ENCODE measurements at places on chromosomes 7 and 10.

- no peaks in the 10 kb centered on the region for H3K4me1 ChIP-seq
- H3K4me3 ChIP-seq, result no peak overlapping the region
- peak; percentile 77 for DNase-seq
- no peak overlapping the region for H3K27ac ChIP-seq
- H3K27me3 ChIP-seq, result no peaks in the 10 kb centered on the region
- H3K36me3 ChIP-seq, result no peaks in the 10 kb centered on the region
Observed at GRCh38 chr7:4610768-4611467, 71.2 kb upstream of the FOXK1 start.

- peaks cover 51% of the 10 kb centered on the region for H3K4me1 ChIP-seq
- H3K27me3 ChIP-seq, result no peaks in the 10 kb centered on the region
- DNase-seq, result peak; percentile 90
- H3K4me3 ChIP-seq, result peak overlapping the region; percentile 53
- H3K27ac ChIP-seq, result peak overlapping the region; percentile 99
Observed at GRCh38 chr10:21526188-21526859, 842 bp upstream of the SKIDA1 start.

- DNase-seq, result no peak
- no peaks in the 10 kb centered on the region for H3K36me3 ChIP-seq
- no peak overlapping the region for H3K4me3 ChIP-seq
- H3K27ac ChIP-seq, result no peak overlapping the region
Observed at GRCh38 chr10:6409971-6410643, 170.0 kb downstream of the PRKCQ start.

DNA sequence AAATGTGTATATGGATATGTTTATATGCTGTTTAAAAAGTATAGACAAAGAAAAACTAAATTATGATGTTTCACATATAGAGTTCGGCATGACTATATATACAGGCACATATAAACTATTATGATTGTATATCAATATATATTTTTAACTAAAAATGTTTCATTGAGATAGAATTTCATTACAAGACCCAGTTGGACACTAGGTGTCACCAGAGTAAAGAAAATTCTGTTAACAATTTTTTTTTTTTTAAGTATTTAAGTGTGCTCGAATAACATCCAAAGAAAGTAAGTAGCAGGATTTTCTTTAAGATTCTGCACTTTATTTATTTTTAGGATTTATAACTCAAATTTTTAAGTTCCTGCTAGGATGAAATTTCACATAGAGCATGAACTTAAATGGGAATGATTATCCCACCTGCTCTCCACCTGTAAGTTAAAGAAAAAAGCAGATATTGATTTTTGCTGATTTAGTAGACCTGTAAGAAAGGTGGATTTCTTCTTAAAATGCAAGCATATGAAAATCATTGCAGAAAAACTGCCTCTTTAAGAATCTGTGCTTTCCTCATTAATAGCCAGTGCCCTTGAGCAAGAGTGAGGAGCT, 961.5 kb downstream of the PCDH15 start:
- H3K4me1 ChIP-seq, result peaks cover 7% of the 10 kb centered on the region
- no peaks in the 10 kb centered on the region for H3K27me3 ChIP-seq
- no peaks in the 10 kb centered on the region for H3K36me3 ChIP-seq
- DNase-seq, result peak; percentile 48
- H3K4me3 ChIP-seq, result no peak overlapping the region

DNA sequence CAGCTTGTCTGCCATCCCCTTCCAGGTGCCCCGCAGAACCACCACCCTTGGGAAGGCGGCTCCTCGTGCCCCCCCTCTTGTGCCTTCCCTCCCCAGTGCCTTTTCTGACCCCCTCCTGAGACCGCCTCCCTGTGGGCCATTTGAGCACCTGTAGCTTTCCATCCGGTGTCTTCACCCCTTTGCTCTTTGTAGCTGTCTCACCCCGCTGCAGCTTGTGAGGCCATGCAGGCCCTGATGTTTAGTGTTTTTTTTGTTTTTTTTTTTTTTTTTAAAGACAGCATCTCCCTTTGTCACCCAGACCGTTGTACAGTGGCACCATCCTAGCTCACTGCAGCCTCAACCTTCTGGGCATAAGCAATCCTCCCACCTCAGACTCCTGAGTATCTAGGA, 52.5 kb downstream of the CUX1 start:
- H3K36me3 ChIP-seq, result no peaks in the 10 kb centered on the region
- H3K27me3 ChIP-seq, result no peaks in the 10 kb centered on the region
- no peak for DNase-seq
- peak overlapping the region; percentile 74 for H3K27ac ChIP-seq

- no peak overlapping the region for H3K4me3 ChIP-seq
- H3K4me1 ChIP-seq, result no peaks in the 10 kb centered on the region
- H3K27me3 ChIP-seq, result no peaks in the 10 kb centered on the region
- peak; percentile 54 for DNase-seq
Observed at GRCh38 chr7:116258734-116259133, 48.4 kb downstream of the TES start.

GRCh38 chr7:30585675-30586074, 9.0 kb upstream of the GARS1 start:
- no peak overlapping the region for H3K4me3 ChIP-seq
- DNase-seq, result peak; percentile 42
- no peak overlapping the region for H3K27ac ChIP-seq
- peaks cover 12% of the 10 kb centered on the region for H3K36me3 ChIP-seq
- no peaks in the 10 kb centered on the region for H3K27me3 ChIP-seq

- no peaks in the 10 kb centered on the region for H3K27me3 ChIP-seq
- peaks cover 16% of the 10 kb centered on the region for H3K4me1 ChIP-seq
- no peaks in the 10 kb centered on the region for H3K36me3 ChIP-seq
- H3K4me3 ChIP-seq, result no peak overlapping the region
- no peak for DNase-seq
Observed at GRCh38 chr7:35727571-35727970, 32.6 kb upstream of the HERPUD2 start.

DNA sequence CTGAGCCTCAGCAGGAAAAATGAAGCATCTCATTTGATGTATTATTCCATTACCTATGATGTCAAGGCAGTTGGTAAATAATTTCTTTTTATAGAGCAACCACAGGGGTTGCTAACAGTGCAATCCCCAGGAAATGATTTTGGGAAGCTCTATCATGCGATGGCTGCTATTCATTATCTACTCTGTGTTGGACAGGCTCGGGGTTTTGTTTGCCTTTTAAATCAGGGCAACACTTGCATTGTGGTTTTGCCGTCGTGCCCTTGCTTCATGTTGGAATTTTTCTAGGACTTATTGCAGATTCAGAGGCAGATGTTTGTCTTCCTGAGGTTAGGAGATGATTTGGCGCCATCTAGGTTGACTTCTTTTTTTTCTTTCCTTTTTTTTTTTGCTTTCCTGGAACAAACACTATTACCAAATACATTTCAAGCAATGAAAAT, 128.4 kb downstream of the BICC1 start:
- H3K4me3 ChIP-seq, result no peak overlapping the region
- no peaks in the 10 kb centered on the region for H3K27me3 ChIP-seq
- DNase-seq, result peak; percentile 95
- no peak overlapping the region for H3K27ac ChIP-seq
- H3K36me3 ChIP-seq, result no peaks in the 10 kb centered on the region

DNA sequence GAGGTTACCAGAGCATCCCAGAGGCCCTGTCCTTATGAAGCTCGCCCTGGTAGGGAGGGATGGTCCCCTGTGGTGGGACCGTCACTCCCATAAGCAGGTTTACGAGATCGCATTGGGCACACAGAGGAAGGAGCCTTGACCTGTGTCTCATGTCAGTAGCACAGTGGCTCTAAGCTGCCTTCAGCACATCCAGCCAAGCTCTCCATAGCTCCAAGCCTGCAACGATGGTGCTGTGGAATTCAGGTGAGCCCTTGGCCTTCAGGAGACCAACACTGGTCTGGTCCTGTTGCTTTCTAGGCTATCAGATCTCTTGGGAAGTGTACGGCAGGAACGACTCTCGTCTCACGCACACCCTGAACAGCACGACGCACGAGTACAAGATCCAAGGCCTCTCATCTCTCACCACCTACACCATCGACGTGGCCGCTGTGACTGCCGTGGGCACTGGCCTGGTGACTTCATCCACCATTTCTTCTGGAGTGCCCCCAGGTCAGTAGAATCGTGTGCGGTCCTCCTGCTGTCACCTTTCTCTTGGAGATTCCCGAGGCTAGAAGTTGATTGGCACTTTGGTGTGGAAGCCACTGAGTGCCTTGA, 605.3 kb upstream of the FOXK1 start:
- H3K27ac ChIP-seq, result no peak overlapping the region
- no peak for DNase-seq
- no peaks in the 10 kb centered on the region for H3K36me3 ChIP-seq
- H3K27me3 ChIP-seq, result no peaks in the 10 kb centered on the region

GRCh38 chr7:143504937-143505297, 27.2 kb downstream of the TAS2R41 start:
- H3K27me3 ChIP-seq, result no peaks in the 10 kb centered on the region
- no peak overlapping the region for H3K4me3 ChIP-seq
- no peak overlapping the region for H3K27ac ChIP-seq
- no peaks in the 10 kb centered on the region for H3K4me1 ChIP-seq
- H3K36me3 ChIP-seq, result no peaks in the 10 kb centered on the region
- DNase-seq, result peak; percentile 21

DNA sequence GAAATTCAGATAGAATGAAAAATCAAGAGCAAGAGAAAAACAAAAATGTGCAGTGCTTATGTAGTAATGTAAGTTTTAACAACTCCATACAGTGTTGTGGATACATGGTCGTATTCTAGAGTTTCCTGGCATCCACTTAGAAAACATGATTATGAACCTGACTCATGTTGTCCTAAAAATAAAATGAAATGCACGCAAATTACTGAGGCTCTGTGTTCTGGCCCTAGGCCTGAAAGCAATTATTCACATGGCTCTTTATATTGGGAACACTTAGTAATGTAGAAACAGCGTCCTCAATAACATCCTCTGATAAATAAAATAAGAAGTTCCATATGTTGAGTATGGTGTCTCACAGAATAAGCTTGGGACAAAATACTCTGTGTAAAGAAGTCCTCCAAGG, 200.2 kb upstream of the SEMA3E start:
- H3K4me3 ChIP-seq, result no peak overlapping the region
- H3K27me3 ChIP-seq, result no peaks in the 10 kb centered on the region
- H3K27ac ChIP-seq, result no peak overlapping the region
- H3K4me1 ChIP-seq, result no peaks in the 10 kb centered on the region

GRCh38 chr7:18558503-18558902, 63.0 kb downstream of the HDAC9 start:
- DNase-seq, result no peak
- H3K4me1 ChIP-seq, result peaks cover 4% of the 10 kb centered on the region
- no peaks in the 10 kb centered on the region for H3K36me3 ChIP-seq
- H3K4me3 ChIP-seq, result no peak overlapping the region
- no peaks in the 10 kb centered on the region for H3K27me3 ChIP-seq

GRCh38 chr10:93124580-93125318, 51.1 kb downstream of the CYP26A1 start:
- no peak for DNase-seq
- H3K4me1 ChIP-seq, result peaks cover 6% of the 10 kb centered on the region
- H3K27me3 ChIP-seq, result no peaks in the 10 kb centered on the region
- no peaks in the 10 kb centered on the region for H3K36me3 ChIP-seq
- H3K27ac ChIP-seq, result no peak overlapping the region
- no peak overlapping the region for H3K4me3 ChIP-seq

DNA sequence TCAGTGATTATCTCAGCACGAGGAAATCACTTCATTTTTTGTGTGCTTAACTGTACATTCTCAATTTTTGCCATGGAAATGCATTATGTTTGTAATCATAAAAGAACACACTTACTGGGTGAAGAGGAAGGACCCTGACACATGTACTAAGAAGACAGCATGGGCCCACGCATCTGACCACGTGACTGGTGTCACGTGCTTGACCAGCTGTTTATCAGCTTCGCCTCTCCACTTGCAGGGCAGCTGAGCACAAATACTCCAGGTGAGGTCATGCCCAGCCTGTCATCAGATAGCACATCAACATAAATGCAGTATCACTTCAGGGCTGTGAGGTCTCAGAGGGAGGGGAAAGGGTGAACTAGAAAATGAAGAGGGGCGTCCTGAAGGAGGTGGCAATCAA, 179.8 kb downstream of the EBF3 start:
- H3K27ac ChIP-seq, result no peak overlapping the region
- H3K4me3 ChIP-seq, result no peak overlapping the region
- no peak for DNase-seq
- no peaks in the 10 kb centered on the region for H3K4me1 ChIP-seq
- no peaks in the 10 kb centered on the region for H3K36me3 ChIP-seq

DNA sequence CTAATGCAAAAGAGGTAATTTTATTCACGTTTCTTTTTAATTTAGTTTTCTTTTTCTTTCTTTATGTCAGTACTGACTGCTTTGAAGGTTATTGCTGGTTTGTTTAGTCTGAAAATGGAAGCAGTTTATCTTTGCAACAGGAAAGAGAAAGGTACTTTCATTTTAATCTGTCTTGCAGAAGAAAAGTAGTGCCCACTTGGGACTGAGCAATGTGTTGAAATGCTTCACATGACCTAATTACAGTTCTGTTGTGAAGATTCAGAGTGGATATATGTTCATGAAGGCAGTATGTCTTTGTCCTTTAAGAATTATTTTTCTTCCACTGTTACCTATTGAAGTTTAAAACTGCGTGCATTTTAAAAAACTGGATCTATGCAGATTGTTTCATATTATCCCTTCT, 80.1 kb downstream of the ANKIB1 start:
- H3K27ac ChIP-seq, result peak overlapping the region; percentile 71
- H3K36me3 ChIP-seq, result peaks cover 5% of the 10 kb centered on the region

DNA sequence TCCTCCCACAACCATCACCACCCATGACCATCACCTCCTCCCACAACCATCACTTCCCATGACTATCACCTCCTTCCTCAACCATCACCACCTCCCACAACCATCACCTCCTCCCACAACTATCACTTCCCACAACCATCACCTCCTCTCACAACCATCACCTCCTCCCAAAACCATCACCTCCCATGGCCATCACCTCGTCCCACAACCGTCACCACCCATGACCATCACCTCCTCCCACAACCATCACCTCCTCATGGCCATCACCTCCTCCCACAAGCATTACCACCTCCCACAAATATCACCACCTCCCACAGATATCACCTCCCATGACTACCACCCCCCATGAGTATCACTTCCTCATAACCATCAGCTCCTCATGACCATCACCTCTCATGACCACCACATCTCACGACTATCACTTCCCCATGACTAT, 52.2 kb downstream of the PDGFA start:
- H3K27ac ChIP-seq, result no peak overlapping the region
- H3K4me3 ChIP-seq, result no peak overlapping the region
- no peaks in the 10 kb centered on the region for H3K27me3 ChIP-seq
- DNase-seq, result no peak

GRCh38 chr10:91924212-91925021, 847 bp downstream of the BTAF1 start:
- peaks cover 18% of the 10 kb centered on the region for H3K4me1 ChIP-seq
- H3K27ac ChIP-seq, result peak overlapping the region; percentile 96
- no peaks in the 10 kb centered on the region for H3K27me3 ChIP-seq
- DNase-seq, result no peak
- H3K4me3 ChIP-seq, result peak overlapping the region; percentile 57
- peaks cover 10% of the 10 kb centered on the region for H3K36me3 ChIP-seq

- no peak overlapping the region for H3K4me3 ChIP-seq
- no peak for DNase-seq
- no peak overlapping the region for H3K27ac ChIP-seq
- no peaks in the 10 kb centered on the region for H3K36me3 ChIP-seq
- H3K27me3 ChIP-seq, result no peaks in the 10 kb centered on the region
Observed at GRCh38 chr10:60575105-60575504, 185.4 kb upstream of the ANK3 start.

- no peak overlapping the region for H3K4me3 ChIP-seq
- H3K27me3 ChIP-seq, result no peaks in the 10 kb centered on the region
- no peak overlapping the region for H3K27ac ChIP-seq
- H3K36me3 ChIP-seq, result no peaks in the 10 kb centered on the region
- no peak for DNase-seq
Observed at GRCh38 chr7:30714129-30714528, 31.9 kb upstream of the CRHR2 start.

Data from cardiac muscle cell (in vitro differentiated cells and primary cell).